GM23248 (cell line): ENCODE measurements at places on chromosomes 2 and 18. TPM values are rescaled to one million over a fixed set of nuclear protein-coding genes. Genes with fewer than 3 reads are reported as not detected.

DNA sequence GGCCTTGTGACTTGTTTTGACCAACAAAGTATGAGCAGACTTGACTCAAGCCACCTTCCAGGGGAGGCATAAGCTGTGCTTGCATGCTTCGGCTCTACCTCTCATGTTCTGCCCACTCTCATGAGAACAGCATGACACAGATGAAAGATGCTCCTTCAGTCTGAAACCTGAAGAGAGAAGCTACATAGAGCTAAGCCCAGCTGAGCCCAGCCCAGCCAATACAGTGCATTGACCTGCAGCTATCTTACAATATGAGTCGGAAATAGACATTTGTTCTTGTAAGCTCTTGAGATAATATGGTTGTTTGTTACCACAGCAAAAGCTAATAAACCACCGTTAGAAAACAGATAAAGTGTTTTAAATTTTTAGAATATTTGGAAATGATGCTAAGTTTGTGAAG is 426.7 kb upstream of the PKDCC start:
- no peak overlapping the region for H3K4me3 ChIP-seq
- no peak for DNase-seq
- H3K27me3 ChIP-seq, result no peaks in the 10 kb centered on the region
- no peak overlapping the region for H3K27ac ChIP-seq
- H3K4me1 ChIP-seq, result no peaks in the 10 kb centered on the region

DNA sequence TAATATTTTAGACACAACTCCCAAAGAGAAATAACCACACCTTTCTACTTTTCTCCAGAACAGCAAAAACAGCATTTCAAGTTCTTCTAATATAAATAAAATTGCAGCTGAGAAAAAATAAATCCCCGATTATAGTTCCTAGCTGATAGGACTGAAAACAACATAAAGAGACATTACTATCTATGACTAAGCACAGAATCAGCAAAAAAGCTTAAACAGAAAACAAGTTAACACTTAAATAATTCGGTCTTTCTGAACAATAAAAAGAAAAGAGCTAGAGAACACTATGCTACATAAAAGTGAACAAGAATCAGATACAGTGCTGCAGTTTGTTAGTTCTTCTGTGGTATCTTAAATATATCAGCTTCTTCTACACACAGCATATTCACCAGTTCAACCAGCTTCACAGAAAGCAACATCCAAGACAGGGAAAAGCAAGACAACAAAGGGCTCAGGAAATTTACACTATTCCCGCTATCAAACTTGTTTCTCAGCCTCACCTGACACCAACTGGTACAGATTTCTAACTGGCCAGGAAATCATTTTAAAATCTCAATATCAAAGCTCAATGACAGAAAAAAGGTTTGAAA is 28.6 kb downstream of the FEZ2 start:
- peaks cover 31% of the 10 kb centered on the region for H3K36me3 ChIP-seq
- peak overlapping the region; percentile 48 for H3K4me3 ChIP-seq
- no peaks in the 10 kb centered on the region for H3K27me3 ChIP-seq
- H3K4me1 ChIP-seq, result peaks cover 42% of the 10 kb centered on the region
- peak overlapping the region; percentile 84 for H3K27ac ChIP-seq

DNA sequence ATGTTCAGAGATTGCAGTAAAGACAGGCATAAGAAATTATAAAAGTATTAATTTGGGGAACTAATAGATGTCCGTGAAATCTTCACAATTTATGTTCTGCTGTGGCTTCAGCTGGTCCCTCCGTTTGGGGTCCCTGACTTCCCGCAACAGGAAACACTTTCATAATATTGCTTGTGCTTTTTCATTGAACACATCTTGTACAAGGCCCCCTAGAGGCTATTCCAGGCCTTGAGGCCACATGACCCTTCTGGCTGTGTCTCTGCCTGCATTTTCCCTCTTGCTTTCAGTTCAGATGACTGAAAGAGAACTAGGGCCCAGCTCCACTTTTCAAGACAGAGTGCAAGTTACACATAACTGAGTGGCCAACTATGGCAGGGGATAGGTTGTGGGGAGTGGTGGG is 164.1 kb downstream of the TMEM247 start:
- H3K4me3 ChIP-seq, result no peak overlapping the region
- peak overlapping the region; percentile 94; the same call in 1 of the 2 replicates for H3K27ac ChIP-seq
- H3K27me3 ChIP-seq, result no peaks in the 10 kb centered on the region
- peaks cover 14% of the 10 kb centered on the region; the same call in 1 of the 2 replicates for H3K36me3 ChIP-seq
- peaks cover 49% of the 10 kb centered on the region for H3K4me1 ChIP-seq
- no peak for DNase-seq

GRCh38 chr2:202270487-202270886 is 4.9 kb downstream of the NOP58 start:
- no peak overlapping the region for H3K27ac ChIP-seq
- H3K27me3 ChIP-seq, result no peaks in the 10 kb centered on the region
- DNase-seq, result no peak
- peaks cover 16% of the 10 kb centered on the region; the same call in 1 of the 2 replicates for H3K4me1 ChIP-seq
- no peak overlapping the region for H3K4me3 ChIP-seq
- no peaks in the 10 kb centered on the region for H3K36me3 ChIP-seq

- H3K27me3 ChIP-seq, result no peaks in the 10 kb centered on the region
- peaks cover 25% of the 10 kb centered on the region for H3K4me1 ChIP-seq
- peaks cover 5% of the 10 kb centered on the region for H3K36me3 ChIP-seq
- H3K27ac ChIP-seq, result no peak overlapping the region
These were observed 83.9 kb downstream of the AAK1 start for GRCh38 chr2:69559442-69560146.

GRCh38 chr2:159961037-159961436 is 101.4 kb downstream of the PLA2R1 start:
- H3K4me1 ChIP-seq, result peaks cover 17% of the 10 kb centered on the region
- no peaks in the 10 kb centered on the region for H3K27me3 ChIP-seq
- peak overlapping the region; percentile 32 for H3K4me3 ChIP-seq
- DNase-seq, result peak; percentile 48
- peak overlapping the region; percentile 53 for H3K27ac ChIP-seq

- H3K27me3 ChIP-seq, result no peaks in the 10 kb centered on the region
- H3K4me3 ChIP-seq, result no peak overlapping the region
- H3K4me1 ChIP-seq, result no peaks in the 10 kb centered on the region
- no peaks in the 10 kb centered on the region for H3K36me3 ChIP-seq
- H3K27ac ChIP-seq, result no peak overlapping the region
These were observed 1406.6 kb upstream of the ACVR2A start for GRCh38 chr2:146438246-146438645.

GRCh38 chr2:54455563-54456361 is at the start of gene SPTBN1:
SPTBN1 (plus strand) TSS chr2:54456327; CDS start chr2:54526419, 70,092 bp downstream.
- peaks cover 20% of the 10 kb centered on the region for H3K4me1 ChIP-seq
- peak within 1 kb of the TSS; percentile 66 for H3K27ac ChIP-seq
- H3K36me3 ChIP-seq, result no peaks in the 10 kb centered on the region
- peak within 1 kb of the TSS; percentile 99 for H3K4me3 ChIP-seq

Gene CMPK2
- 0.13 TPM in 1 of 2 replicates, not detected in the other for total RNA-seq

Gene SLC16A14
- total RNA-seq, result not detected in 2 replicates

Gene TTC39C
- 24.3 and 24.4 TPM in 2 replicates for total RNA-seq

Gene ATRAID
- 170 and 214 TPM in 2 replicates for total RNA-seq

Gene IL18R1
- 1.5 and 1.6 TPM in 2 replicates for total RNA-seq
